ENCODE measurements at places on chromosomes 6 and 20.

- no peak for DNase-seq
Measured at GRCh38 chr6:154611847-154612246, 101.4 kb upstream of the CNKSR3 start.

- peak; percentile 19 for DNase-seq
Measured at GRCh38 chr6:52399511-52400312, 20.4 kb upstream of the EFHC1 start.

- DNase-seq, result no peak
Measured at GRCh38 chr6:121090492-121090891, 243.8 kb downstream of the TBC1D32 start.

DNA sequence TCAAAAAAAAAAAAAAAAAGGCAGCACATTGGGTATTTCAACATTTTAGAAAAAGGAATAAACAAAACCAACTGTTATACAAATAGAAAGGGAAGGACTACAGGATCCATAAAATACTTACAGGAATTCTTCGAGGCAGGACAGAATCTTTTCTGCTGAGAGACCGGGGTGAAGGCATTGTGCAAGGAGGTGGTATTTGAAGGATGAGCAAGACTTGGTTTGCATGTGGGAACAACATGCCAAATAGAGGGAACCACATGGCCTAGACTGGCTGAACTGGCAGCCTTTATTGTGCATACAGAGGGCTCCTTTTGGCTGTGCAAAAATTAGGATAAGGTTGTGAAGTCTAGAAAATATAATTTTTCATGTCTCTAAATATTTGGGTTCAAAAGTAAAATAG, 62.9 kb downstream of the SCAND1 start:
- DNase-seq, result no peak

DNA sequence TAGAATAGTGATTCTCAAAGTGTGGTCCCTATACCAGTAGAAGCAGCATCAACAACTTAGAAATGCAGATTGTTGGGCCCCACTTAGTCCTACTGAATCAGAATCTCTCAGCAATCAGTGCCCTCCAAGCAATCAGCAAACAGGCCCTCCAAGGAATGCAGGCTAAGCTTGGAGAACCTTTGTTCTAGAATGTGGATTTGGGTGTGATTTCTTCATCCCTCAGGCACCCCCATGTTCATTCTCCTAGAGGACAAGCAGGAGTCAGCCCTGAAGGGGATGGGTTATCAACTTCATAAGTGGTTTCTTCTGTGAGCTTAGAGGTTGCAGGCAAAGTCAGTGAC, 40.5 kb upstream of the TAF8 start:
- DNase-seq, result no peak

GRCh38 chr20:49979030-49979832, 3.5 kb upstream of the SNAI1 start:
- DNase-seq, result peak; percentile 26

DNA sequence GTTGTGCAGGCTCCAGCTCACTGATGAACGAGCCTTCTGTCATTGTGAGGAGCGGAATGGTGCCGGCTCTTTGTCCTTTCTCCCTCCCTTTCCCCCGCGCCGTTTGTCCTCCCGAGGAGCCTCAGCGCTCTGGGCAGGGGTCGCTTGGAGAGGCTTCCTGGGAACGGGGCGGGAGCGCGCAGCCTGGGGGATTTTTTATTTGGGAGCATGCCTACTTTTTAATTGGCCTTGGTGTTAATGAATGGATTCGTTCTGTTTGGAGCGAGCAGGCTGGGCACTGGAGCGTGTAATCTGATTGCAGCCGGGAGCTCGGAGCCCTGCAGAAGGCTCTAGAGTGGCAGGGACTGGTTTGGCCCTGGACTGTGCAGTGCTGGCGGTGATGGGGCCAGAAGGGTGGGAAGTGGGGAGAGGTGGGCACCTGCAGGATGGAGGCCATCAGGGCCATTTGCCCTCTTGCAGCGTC, 118.8 kb downstream of the CDH4 start:
- DNase-seq, result peak; percentile 19

GRCh38 chr6:107956586-107957307, 1.3 kb downstream of the SEC63 start:
- DNase-seq, result no peak

- no peak for DNase-seq
Measured at GRCh38 chr20:20411402-20411801, 43.5 kb downstream of the INSM1 start.

- no peak for DNase-seq
Measured at GRCh38 chr6:20705741-20706140, 171.5 kb downstream of the CDKAL1 start.

DNA sequence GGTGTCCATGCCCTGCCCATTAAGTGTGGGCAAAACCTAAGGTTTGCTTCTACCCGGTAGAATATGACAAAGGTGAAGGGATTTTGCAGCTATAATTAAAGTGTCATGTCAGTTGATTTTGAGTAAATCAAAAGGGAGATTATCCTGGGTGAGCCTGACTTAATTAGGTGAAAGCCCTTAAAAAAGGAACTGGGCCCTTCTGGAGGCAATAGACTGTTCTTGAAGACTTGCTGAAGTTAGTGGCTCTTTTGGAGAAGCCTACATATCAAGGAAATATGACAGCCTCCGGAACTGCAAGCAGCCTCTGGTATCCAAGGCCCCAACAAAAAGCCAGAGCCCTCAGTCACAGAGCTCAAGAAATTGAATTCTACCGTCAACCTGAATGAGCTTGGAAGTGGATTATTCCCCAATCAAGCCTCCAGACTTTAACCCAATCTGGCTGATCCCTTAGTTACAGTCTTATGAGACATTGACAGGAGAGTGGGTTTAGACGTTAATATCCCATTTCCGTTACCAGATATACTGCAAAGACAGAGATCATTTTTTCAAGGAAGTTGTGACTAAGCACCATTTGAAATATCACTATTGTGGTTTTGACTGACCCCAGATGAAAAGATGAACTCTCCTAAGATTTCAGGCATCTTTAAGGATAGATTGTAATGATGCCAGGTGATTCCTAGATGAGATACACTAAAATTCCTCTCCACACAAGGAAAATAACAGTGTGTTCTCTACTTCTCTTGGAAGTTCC, 303.4 kb downstream of the PLCB1 start:
- no peak for DNase-seq

- DNase-seq, result no peak
Measured at GRCh38 chr6:140784573-140784972, 1348.2 kb upstream of the GJE1 start.

- DNase-seq, result no peak
Measured at GRCh38 chr6:129597023-129597713, 112.8 kb downstream of the ARHGAP18 start.

DNA sequence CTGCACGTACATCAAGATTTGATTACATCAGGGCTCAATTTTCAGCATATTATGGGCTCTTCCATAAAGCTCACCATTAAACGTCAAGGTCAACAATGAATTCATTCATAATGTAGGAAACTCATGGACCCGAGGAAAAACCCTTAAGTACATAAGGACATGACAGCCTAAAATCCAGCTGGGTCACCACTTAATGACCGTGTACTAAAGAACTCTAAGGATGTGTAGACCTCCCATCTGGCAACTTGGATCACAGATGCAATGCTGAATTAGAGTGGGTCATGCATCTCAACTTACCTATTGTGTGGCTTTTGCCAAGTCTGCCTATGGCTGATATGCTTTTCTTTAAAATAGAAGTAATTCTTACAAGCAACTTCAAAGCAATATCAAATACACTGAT, 26.7 kb upstream of the DEFB112 start:
- no peak for DNase-seq

- no peak for DNase-seq
Measured at GRCh38 chr6:46400898-46401297, 90.4 kb downstream of the RCAN2 start.

GRCh38 chr20:16350465-16350864, 222.8 kb downstream of the KIF16B start:
- no peak for DNase-seq

DNA sequence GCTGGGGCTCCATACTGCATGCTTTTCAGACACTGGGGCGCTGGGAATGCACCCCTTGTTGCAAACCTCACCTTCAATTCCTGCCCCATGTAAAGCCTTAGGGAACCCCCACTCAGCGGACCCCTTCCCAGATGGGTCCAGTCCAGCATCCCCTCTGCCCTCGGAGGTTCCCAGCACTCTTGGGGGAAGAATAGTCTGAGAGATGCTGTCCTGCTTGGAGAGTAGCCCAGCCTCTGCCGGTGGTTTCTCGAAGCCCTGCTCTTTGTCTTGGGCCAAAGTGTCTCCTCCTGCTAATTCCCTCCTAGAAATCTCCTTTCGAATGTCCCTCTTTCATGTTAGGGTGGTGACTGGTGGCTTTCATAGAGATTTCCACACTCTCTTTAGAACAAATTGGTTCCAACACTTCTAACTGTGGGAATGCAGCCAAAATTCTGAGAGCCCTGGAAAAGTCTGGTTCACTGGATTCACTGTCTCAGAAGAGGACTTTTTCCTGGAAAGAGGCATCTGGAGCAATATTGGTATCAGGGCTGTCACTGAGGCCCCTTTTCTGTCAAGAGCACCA, 24.9 kb upstream of the SULF2 start:
- DNase-seq, result no peak

DNA sequence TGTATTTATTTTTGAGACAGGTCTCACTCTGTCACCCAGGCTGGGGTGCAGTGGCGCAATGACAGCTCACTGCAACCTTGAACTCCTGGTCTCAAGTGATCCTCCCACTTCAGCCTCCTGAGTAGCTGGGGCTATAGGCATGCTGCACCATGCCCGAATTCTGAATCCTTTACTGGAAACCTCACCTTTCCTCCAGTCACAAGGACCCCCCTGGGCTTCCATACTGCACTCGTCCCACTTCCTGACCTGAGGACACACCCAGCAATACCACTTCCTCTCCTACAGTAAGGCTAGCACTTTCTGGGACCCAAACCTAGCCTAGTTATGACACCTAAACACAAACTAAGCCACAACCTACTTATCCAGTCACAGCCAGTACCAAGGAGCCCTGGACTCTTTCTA, 68.2 kb downstream of the FAM217A start:
- no peak for DNase-seq

DNA sequence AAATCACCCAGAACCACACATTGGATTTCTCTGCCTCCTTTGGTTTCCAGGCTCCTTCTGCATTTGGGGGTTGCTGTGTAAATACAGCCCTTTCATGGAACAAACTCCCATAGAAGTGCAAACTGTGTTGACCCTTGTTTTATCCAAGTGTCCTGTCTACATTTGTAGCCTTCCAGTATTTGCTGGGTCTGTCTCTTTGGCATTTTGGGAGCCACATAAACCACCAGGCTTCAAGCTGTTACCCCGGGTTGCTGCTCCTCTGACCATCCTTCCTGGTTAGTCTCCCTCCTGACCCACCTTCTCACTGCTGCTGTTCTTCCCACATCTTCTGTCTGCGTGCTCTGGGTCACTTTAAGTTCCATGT, 7.6 kb upstream of the MTHFD1L start:
- DNase-seq, result no peak

GRCh38 chr6:165268987-165269386, 40.4 kb downstream of the C6orf118 start:
- DNase-seq, result no peak

GRCh38 chr20:40631119-40631631, 57.9 kb downstream of the MAFB start:
- DNase-seq, result no peak

GRCh38 chr6:162750776-162751175, 23.0 kb downstream of the PACRG start:
- no peak for DNase-seq

DNA sequence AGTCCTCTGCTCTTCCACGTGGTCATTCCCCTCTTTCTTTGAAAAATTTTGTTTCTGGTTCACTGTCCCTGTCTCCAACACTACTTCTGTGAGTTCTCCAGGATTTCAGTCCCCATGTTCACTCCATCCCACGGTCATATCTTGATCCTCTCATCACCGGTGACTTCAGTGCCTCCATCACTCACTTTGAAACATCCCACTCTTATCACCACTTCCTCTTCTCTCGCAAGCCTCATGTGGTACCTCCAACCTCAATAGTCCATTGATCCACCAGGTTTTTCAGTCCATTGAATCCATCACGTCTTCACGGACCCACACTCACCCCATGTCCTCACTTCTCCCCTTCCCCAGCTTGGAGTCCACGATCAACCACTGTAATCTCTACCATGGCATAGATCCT, 64.8 kb downstream of the CARMIL1 start:
- no peak for DNase-seq

DNA sequence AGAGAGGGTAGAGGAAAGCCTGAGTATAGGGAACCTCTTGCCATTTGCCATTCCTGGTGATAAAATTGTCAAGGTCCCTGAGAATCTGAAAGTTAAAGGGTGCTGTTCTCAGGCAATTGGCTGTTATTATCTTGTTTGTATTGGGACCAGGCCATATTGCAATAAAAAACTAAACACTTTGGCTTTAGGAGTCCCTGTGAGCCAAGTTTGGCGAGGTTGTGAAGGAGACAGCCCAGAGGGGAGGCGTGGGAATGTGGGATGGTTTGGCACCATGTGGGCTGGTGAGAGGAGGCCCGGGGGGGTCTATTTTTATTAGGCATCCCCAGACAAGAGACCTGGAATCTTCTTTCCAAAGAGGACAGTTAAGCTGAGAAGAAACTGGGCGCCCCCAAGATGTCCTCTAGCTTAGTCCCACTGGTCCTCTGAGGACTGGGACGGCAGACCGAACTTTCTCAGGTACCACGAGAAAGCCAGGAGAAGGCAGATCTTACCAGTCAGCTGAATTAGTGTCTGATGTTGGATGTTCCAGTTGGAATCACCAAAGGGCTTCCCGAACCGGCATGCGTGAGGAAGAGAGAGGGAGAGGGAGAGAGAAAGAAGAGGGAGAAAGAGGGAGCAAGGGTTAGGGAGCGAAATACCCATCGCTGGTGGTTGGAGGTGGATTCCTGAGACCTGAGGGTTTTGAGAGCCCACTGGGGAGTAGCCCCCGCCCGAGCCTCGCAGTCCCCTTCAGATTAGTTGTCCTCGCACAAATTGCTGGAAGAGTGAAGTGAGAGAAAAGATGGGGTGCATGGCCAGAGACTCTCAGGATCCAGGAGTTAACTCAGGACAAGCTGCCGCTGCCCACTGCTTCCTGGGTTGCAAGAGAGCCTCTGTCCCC, 24.4 kb downstream of the DYNLT1 start:
- no peak for DNase-seq

DNA sequence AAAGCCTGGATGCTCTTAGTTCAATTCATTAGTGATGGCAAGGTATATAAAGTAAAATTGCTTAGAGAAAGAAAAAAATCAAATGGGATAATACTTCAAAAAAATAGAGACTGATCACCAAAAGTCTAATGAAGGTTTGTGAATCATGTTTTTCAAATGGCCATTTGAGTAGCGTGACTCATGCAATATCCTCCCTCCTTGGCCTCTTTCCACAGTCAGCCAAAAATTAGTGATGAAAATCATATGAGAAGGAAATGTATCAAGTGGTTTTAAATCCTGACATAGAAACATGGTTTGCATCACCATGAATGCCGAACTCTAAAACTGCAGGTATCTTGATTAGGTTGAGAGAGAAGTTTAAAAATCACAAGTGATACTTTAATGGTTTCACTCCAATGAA, 1.2 kb upstream of the COL19A1 start:
- DNase-seq, result no peak

GRCh38 chr6:132364306-132365074, 36.8 kb downstream of the MOXD1 start:
- DNase-seq, result no peak

Measured in C1 segment of cervical spinal cord (tissue), 14 donors.